ENCODE measurements at places on chromosomes 11 and 22.
A peak's percentile ranks its signal among the peaks of the same experiment; 100 is the strongest.

GRCh38 chr11:21949763-21950413 is 243.0 kb upstream of the ANO5 start:
- no peak for DNase-seq

DNA sequence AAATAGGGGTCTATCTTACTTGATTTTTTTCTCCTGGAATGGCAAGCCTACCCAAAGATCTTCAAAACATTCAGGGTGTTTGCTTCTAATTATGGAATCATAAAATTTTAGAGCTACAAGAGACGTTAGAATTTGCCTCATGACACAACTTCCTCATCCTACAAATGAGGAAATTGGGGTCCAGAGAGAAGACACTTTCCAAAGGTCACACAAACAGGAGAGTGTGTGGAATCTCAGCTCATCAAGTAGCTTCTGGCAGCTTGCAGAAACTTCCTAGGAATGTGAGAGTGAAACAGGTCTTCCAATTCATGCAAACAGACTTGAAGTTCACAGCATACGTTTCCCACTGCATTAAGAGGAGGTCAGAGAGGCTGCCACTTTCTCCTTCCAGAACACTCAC is 976.0 kb downstream of the OPCML start:
- DNase-seq = no peak

DNA sequence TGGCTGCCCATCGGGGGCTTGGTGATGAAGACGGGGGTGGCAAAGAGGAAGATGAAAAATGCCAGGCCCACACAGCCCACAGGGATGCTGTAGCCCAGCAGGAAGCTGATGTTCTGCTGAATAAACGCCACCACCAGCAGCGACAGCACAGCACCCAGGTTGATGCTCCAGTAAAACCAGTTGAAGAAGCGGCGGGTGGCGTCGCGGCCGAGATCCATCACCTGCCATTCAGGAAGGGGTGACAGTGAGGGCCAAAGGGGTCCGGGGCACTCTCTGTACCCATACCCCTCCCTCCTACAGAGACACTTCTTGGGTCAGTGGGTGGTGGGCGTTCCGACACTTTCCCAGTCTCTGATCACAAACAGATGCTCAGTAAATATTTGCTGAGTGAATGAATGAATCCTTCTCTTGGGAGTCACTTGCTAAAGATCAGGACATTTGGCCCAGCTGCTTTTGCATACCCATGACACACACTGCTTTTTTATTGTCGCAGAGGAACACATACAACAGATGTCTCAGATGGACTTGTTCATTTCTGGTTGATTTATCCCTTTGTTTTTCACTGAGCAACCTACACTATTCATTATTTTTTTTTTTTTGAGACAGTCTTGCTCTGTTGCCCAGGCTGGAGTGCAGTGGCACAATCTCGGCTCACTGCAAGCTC is 5.2 kb downstream of the SLC15A3 start:
- no peak for DNase-seq

DNA sequence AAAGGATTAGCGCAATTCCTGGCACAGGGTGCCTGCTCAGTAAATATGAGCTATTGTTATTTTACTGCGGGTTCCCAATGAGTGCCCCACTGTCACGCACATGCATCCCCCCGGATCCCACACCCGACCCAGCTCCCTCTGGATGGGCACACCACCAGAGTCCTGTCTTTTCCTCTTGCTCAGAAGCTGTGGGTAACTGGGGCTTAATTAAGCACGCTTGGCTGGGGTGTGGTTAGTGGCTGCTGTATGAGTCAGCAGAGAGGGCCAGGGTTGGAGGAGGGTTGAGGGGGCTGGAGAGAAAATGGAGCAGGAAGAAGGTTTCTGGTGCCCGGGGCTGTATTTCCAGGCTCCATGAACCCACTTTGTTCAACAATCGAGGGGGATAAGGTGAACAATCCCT is 30.3 kb upstream of the NECTIN1 start:
- no peak for DNase-seq

GRCh38 chr11:118636569-118637290 is 29.3 kb downstream of the PHLDB1 start:
- DNase-seq = no peak

GRCh38 chr11:57490456-57491248 is 24.9 kb downstream of the SLC43A1 start:
- no peak for DNase-seq

- DNase-seq = no peak
Observed at GRCh38 chr11:118319337-118319707, 14.8 kb downstream of the CD3E start.

GRCh38 chr11:94800414-94800813 is 32.3 kb downstream of the AMOTL1 start:
- no peak for DNase-seq

GRCh38 chr22:30822216-30823014 is 127.7 kb downstream of the OSBP2 start:
- no peak for DNase-seq

DNA sequence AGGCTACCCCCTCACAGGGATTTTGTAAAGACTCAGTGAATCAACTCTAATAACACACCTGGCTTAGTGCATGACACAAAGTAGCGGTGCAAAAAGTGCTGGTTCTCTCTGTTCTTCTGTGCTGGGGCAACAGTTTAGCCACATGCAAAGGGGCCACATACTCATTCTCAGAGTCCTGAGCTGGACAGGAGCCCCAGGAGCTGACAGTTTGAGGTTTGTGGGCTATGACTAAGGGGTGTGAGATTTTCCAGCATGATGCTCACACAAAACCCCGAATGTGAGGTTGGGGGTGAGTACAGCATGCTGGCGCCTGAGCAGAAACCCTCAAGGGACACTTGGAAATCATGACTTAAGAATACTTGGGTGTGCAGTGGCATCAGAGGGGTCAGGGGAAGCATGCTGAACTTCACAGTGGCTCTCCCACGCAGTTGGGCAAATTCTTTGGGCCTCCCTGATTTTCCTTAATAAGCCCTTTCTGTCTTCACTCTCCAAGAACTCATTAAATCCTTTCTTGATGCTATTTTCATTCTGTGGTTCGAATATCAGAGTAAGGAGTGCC is 31.0 kb downstream of the TMPRSS5 start:
- DNase-seq = no peak

- peak; percentile 38 for DNase-seq
Observed at GRCh38 chr22:33923660-33924246, 3.5 kb upstream of the LARGE1 start.

DNA sequence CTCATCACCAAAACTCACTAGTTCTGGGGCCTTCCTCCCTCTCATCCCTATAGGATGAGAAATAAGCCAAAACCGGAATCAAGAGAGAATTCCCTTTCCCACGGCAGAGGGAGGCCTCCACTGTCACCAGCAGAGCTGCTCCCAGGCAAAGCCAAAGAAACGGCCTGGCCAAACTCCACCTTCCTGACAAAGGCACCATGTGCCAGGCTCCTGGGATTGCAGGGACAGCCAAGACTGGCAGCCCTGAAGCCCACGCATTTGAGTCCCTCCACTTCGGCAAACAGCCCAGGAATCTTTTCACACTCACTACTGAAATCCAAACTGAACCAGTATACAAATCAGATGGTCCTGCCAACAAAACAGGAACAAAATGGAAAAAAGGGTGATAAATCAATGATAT is 6.1 kb downstream of the SMCO4 start:
- DNase-seq = no peak

DNA sequence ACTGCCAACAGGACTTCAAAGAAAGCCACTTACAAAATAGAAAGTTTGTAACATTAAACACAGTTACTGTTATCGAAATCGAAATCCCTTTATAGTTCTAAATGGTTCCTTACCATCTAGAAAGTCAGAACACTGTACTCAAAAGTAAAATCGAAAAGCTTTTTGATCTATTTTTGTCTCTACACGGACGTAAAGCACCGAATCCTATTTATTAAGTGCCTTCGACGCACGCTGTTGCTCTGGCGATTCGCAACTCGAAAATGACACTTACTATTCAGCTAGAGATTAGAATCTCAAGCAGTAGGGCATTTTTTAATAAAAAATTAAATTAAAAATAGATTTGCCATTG is 78.3 kb downstream of the LARGE1 start:
- no peak for DNase-seq

DNA sequence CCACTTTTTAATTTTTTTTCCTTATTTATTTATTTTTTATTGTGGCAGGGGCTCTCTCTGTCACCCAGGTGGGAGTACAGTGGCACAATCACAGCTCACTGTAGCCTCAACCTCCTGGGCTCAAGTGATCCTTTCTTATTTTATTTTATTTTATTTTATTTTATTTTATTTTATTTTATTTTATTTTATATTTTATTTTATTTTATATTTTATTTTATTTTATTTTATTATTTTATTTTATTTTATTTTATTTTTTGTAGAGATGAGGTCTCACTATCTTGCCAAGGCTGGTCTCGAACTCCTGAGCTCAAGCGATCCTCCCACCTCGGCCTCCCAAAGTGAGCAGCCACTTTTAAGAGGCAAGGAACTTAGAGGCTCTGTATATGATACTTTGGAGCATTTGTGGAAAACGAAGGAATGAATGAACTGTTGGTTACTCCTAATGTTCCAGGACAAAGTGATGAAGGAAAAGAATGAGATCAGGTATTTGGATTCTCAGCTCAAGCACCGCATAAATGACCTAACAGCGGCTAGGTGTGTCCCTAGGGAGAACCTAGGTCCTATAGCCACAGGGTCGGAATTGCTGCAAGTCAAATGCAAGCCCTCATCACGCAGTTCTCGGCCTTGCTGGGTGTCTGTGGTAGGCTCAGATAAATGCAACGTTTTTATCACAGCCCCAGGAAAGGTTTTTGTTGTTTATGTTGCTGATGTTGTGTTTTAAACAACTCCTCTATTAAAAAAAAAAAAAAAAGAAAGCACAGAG is 36.5 kb downstream of the ASCL2 start:
- no peak for DNase-seq

GRCh38 chr22:17101475-17102296 is 16.9 kb downstream of the IL17RA start:
- DNase-seq = no peak

DNA sequence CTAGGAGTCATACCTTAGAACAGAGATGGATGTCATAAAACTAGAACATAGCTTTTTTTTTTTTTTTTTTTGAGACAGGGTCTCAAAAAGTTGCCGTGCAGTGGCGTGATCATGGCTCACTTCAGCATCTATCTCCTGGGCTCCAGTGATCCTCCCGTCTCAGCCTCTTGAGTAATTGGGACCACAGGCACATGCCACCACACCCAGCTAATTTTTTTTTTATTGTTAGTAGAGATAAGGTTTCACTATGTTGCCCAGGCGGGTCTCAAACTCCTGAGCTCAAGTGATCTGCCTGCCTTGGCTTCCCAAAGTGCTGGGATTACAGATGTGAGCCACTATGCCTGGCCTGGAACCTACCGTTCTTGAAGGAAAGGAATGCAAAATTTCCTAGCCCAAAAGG is 8.8 kb upstream of the CEP295 start:
- DNase-seq = no peak

GRCh38 chr22:33325232-33326004 is 267.2 kb upstream of the SYN3 start:
- DNase-seq = no peak

DNA sequence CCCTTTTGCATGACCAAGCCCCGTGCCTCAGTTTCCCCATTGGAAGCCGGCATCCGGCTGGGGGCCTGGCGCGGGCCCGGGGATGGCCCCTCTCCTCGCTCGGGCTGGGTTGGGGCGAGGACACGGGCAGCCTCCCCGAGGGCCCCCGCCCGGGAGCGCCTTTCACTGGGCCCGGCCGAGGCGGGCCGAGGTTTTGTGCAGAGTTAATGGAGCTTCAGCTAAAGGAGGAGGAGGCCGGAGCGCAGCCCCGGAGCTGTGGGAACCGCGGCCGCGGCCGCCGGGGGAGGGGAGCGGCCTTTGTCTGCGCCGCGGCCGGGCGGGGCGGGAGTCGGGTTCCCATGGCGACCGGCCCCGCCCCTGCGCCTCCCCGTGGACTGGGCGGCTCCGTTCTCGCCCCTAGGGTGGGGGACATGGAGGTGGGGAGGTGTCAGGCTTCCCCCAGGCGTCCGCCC is 1.4 kb upstream of the MAPK11 start:
- no peak for DNase-seq

DNA sequence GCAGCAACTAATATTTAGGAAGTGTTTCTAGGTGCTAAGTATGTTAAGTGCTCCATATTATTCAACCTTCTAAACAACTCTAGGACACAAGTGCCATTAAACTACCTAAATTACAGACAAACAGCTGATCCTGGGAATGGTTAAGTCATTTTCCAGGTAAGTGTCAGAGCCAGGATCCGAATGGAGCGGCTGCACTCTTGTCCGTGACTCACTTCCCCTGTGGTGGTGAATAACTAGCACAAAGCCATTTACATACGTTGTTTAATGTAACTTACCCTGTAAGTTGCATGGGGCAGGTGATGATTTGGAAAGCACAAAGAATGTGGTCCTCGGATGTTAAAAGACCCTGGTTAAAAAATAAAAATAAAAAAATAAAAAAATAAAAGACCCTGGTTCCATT is 8.8 kb upstream of the PRG2 start:
- DNase-seq = no peak

- no peak for DNase-seq
Observed at GRCh38 chr22:44464000-44464399, 34.0 kb downstream of the RTL6 start.

DNA sequence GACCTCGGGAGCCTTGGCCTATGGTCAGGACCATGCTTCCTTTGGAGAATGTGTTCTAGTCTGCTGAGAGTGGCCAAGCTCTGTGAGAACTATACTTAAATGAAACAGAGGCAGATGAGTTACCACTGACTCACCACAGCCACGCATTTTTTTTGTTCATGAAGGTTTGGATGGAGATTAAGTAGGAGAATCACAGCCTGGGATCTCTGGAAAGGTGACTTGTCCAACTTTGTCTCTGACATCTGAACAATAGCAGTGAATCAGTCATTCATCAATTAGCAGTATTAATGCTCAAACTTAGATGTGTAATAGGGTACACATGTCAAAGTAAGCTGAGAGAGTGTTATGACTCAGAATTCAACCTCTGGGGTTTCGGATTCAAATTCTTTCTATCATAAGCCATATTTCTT is 100.7 kb upstream of the ANO3 start:
- DNase-seq = no peak

DNA sequence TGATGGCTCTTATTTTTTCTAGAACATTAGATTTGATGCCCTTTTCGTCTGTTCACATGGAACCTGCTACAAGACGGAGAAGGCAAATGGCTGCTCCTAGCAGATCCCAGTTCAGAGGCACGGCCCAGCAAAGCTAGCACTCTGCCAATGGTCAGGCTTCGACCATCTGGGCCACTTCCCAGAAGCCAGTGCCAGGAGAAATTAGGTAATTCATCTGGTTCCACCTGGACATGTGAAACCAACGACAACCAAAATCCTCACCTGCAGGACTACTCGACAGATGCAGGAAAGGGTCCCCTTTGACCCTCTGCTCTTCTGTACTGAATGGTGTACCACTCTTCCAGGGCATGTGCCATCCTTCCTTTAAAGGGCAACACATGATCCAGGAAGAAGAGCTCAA is 25.4 kb downstream of the MICAL3 start:
- DNase-seq = no peak

GRCh38 chr11:85269109-85269508 is 358.0 kb downstream of the DLG2 start:
- no peak for DNase-seq
